Foreskin keratinocyte (primary cell): ENCODE measurements at places on chromosomes 16 and 17. TPM values are rescaled to one million over a fixed set of nuclear protein-coding genes. Genes with fewer than 3 reads are reported as not detected.

The GAST gene
- polyA plus RNA-seq: 0.62 and 0.78 TPM in 2 replicates

The PIRT gene
- not detected in 2 replicates for polyA plus RNA-seq

The LCAT gene
- polyA plus RNA-seq: 25.6 and 29.9 TPM in 2 replicates

The SLC6A4 gene
- polyA plus RNA-seq: not detected in 2 replicates

The MPV17L gene
- polyA plus RNA-seq: 0.25 and 0.38 TPM in 2 replicates

The C17orf50 gene
- polyA plus RNA-seq: not detected in 2 replicates

The NPIPB9 gene
- 0.07 and 0.10 TPM in 2 replicates for polyA plus RNA-seq

The CDRT15 gene
- not detected in 2 replicates for polyA plus RNA-seq

The EFCAB5 gene
- polyA plus RNA-seq: 0.07 and 0.18 TPM in 2 replicates

The SSTR5 gene
- not detected in 2 replicates for polyA plus RNA-seq

The TPSG1 gene
- polyA plus RNA-seq: not detected in 2 replicates

The NDRG4 gene
- polyA plus RNA-seq: 1.6 and 2.7 TPM in 2 replicates

The CD300LB gene
- not detected in 2 replicates for polyA plus RNA-seq

The EXOC7 gene
- 43.3 and 46.0 TPM in 2 replicates for polyA plus RNA-seq

The ELMO3 gene
- polyA plus RNA-seq: 38.6 and 46.7 TPM in 2 replicates

The KRTAP2-1 gene
- polyA plus RNA-seq: not detected in 2 replicates

The ARL6IP1 gene
- polyA plus RNA-seq: 56.6 and 80.2 TPM in 2 replicates

The IRX6 gene
- not detected in 2 replicates for polyA plus RNA-seq

The TAC4 gene
- not detected in 2 replicates for polyA plus RNA-seq

The IFT20 gene
- polyA plus RNA-seq: 26.8 and 31.3 TPM in 2 replicates

The GCGR gene
- not detected in 2 replicates for polyA plus RNA-seq

The FTO gene
- 12.7 and 14.0 TPM in 2 replicates for polyA plus RNA-seq

The EFNB3 gene
- 5.5 and 6.0 TPM in 2 replicates for polyA plus RNA-seq
